ENCODE measurements at places on chromosomes 13 and 19.

DNA sequence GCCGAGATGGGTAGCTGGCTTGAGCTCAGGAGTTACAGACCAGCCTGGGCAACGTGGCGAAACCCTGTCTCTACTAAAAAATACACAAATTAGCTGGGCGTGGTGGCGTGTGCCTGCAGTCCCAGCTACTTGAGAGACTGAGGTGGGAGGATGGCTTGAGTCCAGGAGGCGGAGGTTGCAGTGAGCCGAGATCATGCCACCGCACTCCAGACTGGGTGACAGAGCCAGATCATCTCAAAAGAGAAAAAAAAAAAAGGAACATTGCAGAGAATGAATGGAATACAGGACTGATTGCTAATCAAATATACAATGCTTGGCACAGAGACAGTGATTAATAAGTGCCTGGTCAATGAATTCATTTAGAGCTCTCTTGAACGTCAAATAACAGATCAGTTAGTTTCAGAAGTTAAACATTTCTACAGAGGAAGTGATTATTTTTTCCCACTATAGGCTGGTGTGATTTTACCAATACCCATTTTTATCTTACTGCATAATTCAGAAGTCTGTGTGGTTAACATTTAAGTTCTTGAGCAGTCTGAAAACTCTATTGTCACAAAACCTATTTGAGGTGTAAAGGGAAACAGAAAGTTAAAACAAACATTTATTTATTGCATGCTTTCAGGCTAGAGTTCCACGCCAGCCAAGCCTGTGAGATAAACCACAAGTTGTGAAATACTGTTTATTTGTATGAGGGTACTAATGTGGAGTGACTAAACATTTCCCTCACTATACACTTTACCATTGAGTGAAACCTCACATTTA is 7.7 kb upstream of the TBC1D4 start:
- no peak for DNase-seq

GRCh38 chr19:6551607-6552450 is 21.0 kb downstream of the TNFSF9 start:
- DNase-seq = peak; percentile 38

- no peak for DNase-seq
Measured at GRCh38 chr19:15280048-15280725, 47.9 kb upstream of the EPHX3 start.

GRCh38 chr19:38596057-38596981 is 21.4 kb downstream of the MAP4K1 start:
- DNase-seq = no peak

DNA sequence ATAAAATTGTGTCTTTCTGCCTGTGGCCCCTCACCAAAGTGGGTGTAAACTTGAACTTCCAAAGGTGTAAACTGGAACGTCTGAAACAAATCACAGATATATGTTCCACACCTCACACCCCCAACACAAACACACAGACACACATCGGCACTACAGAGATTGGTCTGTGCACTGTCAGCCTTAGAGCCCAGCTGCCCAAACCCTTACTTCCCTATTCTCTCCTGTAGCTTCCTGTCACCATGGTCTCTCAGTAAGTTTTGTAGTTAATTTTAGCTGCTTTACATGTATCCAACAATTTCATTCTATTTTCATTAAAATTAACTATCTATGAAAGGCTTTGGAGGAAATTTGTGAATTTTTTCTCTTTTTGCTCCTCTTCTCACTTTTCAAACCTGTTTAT is 5.4 kb downstream of the TM9SF2 start:
- no peak for DNase-seq

- no peak for DNase-seq
Measured at GRCh38 chr13:41833831-41834230, 127.1 kb downstream of the VWA8 start.

- no peak for DNase-seq
Measured at GRCh38 chr13:21232196-21232595, 55.7 kb downstream of the MRPL57 start.

- DNase-seq = no peak
Measured at GRCh38 chr13:50645092-50645491, 198.4 kb downstream of the DLEU7 start.

DNA sequence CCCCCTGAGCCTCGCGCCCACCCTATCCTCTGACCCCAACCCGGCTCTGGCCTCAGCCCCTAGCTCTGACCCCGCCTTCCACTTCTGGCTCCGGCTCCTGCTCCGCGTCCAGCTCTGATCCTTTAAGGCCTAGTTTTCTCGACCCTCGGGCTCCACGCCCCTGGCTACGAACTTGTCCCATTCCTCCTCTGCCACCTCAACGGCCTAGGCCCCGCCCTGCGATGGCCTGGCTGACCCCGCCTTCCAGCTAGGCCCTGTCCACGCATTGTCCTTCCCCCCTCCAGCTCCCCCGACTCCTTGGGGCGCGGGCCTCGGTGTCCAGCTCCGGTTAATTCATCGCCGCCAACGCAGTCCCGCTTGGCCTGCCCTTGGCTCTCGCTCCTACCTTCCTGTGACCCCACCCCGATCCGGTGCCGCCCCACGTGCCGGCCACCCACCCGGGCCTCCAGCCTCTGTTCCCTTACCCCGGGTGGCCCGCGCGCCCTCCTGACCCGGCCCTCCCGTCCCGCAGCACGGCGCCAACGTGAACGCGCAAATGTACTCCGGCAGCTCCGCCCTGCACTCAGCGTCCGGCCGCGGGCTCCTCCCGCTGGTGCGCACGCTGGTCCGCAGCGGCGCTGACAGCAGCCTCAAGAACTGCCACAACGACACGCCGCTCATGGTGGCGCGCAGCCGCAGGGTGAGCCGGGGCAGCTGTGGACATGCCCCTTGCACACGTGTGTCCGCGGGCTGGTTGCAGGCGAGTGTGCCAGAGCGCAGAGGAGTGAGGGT is 9.4 kb downstream of the BCL3 start:
- no peak for DNase-seq

DNA sequence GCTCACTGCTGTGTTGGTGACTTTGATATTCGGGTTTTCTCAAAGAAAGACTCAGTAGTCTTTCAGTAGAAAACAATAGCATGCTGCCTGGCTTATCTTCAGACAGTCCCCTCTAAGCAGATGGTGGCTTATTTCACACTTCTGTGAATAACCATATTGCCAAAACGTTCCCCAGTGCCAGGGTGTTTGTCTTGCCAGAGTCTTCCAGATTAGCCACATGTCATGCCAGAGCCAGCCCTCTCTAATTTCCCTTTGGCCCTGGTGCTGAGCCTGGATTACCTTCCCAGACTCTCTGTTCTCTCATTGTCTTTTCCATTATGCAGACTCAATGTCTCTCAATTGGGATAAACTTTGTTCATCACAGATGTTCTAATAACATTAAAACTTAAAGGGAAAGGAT is 488.0 kb upstream of the ATXN8OS start:
- no peak for DNase-seq

- no peak for DNase-seq
Measured at GRCh38 chr19:58513213-58513693, 1.5 kb upstream of the SLC27A5 start.

DNA sequence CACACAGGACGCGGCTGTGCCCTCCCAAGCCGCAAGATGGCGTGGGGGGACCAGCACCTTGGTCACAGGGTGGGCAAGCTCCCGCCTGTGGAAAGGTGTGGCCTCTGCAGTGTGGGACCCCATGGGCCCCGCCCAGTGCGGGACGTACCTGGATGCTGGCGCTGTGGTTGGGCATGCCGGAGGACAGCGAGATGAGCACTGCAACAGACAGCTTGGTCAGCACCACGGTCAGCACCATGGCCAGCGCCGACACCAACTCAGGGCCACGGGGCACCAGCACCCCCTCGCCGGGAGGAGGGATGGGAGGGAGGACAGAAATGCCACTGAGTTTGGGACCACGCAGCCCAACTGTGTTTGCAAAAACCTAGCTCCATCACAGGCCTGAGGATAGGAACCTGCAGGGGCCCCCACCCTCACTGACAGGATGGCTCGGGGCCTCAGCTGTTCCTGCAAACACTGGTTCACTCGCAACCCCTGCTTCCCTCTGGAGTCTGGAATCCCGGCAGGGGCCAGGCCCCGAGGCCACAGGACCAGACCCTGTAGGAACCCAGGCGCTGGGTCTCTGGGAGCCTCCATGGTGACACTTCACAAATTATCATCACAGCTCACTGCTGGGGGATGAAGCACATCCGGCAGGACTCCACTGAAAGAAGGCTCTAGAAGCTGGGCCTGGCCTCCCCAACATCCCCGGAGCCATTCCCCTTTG is 27.1 kb downstream of the IZUMO4 start:
- no peak for DNase-seq

DNA sequence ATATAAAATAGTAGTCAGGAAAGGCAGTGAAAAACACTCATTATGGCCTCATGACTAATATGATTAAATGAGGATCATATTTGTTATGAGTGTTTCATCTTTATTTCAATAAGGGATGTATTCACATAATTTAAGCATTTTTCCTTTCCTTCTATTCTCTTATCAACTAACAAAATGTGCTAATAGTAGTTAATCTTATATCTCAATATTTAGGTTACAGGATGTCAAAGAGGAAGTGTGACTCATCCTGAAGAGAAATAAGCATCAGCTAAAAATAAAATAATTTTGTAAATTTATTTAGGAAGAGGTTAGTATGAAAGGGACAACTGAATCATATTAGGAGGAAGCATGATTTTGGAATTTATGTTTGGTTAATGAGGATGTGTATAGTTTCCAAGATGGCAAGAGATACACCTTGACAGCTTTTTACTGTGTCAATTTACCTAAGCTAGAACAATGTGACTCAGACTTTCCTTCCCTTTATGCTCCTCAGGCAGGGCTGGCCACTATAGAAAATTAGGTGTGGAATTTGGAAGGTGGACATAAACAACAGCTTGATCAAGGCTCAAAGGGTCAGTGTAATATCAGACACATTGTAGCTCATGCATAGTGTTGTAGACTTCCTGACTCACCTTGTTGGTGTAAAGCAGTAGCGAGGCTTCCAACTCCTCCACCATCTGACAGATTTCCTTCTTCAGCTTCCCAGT is 172.7 kb downstream of the SLITRK1 start:
- DNase-seq = no peak

DNA sequence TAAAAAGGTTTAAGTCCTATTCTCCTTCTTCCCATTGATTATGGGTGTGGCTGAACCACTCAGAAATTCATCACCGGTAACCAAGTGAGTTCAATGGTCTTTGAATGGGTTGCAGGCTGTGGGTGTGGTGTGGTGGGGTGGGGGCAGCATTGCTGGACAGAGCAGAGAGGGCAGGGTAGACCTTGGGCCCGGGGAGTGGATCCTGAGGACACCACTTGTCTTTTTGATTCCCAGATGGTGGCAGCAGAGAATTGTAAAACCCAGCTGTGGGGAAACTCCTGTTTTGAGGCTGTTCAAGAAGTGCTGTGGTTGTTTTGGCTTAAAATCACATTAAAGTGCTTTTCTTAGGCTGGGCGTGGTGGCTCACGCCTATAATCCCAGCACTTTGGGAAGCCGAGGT is 45.8 kb upstream of the RGCC start:
- no peak for DNase-seq

DNA sequence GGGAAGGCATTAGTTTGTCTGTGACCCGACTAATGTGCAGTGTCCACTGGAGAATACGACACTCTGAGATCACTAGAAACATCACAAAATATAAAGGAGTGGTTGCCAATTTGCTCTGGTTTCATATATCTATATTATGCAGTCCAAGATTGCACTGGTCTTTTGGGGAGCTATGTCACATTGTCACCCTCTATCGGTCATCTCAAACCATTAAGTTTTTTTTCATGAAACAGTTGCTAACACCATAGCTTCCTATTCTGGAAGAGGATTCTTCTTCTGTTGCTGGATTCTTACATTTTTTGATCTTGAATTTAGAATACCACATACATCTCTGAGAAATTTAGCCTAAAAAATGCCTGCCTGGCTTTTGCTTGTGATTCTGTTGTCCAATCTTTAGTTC is 168.6 kb downstream of the LACC1 start:
- no peak for DNase-seq

- no peak for DNase-seq
Measured at GRCh38 chr13:40480012-40480914, 186.2 kb downstream of the FOXO1 start.

DNA sequence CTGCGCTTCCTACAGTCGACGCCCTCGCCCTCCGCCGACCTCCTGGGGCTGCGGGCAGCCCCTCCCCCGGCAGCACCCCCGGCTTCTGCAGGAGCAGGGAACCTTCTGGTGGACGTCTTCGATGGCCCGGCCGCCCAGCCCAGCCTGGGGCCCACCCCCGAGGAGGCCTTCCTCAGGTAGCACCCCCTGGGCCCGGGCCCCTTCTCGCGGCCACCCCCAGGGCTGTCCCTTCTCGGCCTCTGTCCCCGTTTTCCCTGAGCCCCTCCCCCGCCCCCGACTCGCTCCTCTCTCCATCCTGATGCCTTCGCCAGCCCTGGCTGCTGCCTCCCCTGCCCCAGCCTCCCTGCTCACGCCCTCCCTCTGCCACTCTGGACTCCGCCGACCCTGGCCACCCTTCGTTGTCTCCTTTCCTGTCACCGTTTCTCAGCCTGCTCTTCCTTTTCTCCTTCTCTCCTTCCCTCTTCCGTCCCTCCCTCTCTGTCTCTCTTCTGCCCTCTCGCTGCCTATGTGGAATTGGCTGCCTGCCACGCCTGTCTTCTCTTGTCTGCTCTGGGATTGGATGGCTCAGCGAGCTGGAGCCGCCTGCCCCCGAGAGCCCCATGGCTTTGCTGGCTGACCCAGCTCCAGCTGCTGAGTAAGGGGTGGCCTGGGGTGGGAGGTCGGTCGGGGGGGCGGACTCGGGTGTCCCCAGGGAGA is 11.0 kb downstream of the FUZ start:
- DNase-seq = no peak

All from stimulated activated CD4-positive, alpha-beta T cell treated with anti-CD3 and anti-CD28 coated beads, Interleukin-15, amount 100 ng/mL, for 1 hour (primary cell).